ENCODE measurements at places on chromosomes 7 and 10. TPM values are rescaled to one million over a fixed set of nuclear protein-coding genes. Genes with fewer than 3 reads are reported as not detected.

DNA sequence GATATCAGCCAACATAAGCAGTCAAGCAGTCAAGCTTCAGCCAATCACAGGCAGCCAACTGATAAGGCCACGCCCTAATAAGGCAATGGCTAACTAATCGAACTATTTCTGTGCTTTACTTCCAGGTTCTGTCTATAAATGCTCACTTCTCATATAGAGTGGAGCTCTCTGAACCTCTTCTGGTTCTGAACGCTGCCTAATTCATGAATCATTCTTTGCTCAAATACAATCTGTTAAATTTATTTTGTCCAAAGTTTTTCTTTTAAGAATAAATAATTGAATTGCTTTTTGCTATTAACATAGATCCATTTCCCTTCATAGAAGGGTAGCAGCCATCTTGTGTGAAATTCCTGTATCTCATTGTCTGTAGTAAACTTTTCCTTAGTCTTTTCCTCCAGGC is 97.9 kb upstream of the TMEM72 start:
- DNase-seq: no peak

Gene HTRA1
- total RNA-seq: 154 TPM

GRCh38 chr7:100706672-100707311 is 871 bp downstream of the POP7 start:
- no peak for DNase-seq

- DNase-seq: no peak
Measured at GRCh38 chr7:156802214-156802613, 90.8 kb downstream of the LMBR1 start.

- DNase-seq: no peak
Measured at GRCh38 chr7:27936768-27937102, 196.8 kb downstream of the TAX1BP1 start.

- DNase-seq: peak; percentile 89
Measured at GRCh38 chr10:102120142-102120990, at the start of gene LDB1. LDB1 (minus strand) TSS chr10:102120368; CDS start chr10:102120110, 258 bp downstream.

Gene PITRM1
- 59.3 TPM for total RNA-seq

DNA sequence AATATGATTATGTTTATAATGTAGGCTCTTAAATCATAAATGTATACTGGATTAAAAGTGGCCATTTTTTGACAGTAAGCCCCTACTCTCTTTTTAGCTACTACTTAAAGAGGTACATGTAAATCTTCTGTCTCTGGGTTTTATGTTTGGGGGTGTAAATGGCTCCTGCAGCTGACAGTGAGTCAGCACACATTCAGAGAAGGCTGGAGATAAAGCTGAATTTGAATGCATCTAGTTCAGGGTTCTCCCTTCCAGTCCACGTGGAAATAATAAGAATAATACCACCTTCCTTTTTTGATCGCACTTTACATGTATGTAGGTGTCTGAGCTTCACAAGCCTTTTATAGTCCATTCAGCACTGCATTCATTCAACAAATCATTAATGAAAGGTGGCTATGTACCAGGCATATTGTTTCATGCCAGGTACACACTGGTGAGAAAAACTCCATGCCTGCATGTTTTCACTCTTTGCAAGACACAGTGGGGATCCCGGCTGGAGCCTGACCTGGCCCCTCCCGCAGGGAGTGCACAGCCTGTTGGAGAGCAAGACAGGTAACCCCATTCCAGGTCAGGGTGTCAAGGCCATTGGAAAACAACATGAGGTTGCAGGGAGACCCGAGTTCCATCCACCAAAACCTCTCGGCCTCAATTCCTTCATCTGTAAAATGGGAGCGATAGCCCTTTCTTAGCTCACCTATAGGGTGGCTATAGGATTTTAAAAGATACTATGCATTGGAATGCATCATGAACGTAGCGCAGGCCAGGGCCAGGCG is 107.5 kb upstream of the ANLN start:
- no peak for DNase-seq

DNA sequence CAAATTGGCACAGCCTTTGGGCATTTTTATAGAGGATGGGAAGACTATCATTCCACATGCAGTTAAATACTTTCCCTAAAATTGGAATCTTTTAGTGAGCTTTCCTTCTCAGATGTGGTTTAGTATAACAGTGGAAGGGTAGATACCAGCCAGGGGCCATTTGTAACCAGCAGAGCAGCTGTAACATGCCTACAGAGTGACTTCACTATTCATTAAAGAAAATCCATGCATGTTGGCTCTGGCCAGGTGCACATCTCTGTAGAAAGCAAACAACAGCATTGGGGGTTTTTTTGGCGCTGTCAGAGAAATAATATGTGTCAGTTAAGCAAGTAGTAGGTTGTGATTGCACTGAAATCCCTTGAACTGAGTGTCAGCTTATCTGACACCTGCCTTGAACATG is 115.6 kb downstream of the LHFPL3 start:
- no peak for DNase-seq

- DNase-seq: no peak
Measured at GRCh38 chr10:99525897-99526296, 6.8 kb upstream of the NKX2-3 start.

Gene DYNC1I1
- 24.4 TPM for total RNA-seq

- no peak for DNase-seq
Measured at GRCh38 chr7:47373871-47374451, 207.9 kb downstream of the TNS3 start.

DNA sequence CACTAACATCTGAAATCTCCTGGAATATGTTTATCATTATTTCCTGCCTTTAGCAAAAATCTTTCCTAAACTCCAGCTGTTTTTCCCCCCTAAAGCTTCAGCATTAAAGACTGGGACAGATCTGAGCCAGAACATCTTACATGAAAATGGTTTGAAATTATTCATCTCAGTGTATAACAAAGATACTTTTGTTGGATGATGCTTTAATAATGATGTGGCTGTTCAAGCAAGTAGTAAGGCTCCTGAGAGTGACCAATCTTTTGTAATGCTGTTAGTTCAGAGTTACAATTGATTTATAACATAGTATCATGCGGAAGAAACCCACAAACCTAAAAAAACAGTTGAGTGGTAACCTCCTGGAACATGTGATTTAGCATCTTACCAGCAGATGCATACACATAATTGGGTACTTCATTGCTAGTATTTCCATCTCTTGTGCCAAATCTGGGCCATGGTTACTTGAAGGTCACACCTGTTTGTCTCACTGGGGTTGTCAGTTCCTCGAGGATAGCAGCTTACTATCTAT is 1.5 kb downstream of the BZW2 start:
- no peak for DNase-seq

Gene OPN4
- not detected for total RNA-seq

DNA sequence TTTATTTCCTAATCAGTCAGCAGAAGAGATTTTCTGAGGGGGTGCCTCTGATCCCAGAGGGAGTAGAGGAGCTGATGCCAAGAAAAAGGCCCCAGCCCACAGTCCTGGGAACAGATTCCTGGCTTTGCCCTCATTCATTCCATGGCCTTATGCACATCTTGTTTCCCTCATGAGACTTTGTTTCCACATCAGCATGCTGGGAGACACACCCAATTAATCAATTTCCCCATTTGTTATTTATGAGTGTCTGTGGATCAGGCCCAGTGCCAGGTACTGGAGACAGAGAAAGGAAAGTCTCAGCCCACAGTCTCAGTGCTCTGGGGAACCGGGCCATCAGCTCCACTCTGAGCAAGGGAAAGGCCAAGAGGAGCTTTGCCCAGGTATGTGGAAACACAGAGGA is 496.2 kb upstream of the ZMIZ1 start:
- DNase-seq: no peak

DNA sequence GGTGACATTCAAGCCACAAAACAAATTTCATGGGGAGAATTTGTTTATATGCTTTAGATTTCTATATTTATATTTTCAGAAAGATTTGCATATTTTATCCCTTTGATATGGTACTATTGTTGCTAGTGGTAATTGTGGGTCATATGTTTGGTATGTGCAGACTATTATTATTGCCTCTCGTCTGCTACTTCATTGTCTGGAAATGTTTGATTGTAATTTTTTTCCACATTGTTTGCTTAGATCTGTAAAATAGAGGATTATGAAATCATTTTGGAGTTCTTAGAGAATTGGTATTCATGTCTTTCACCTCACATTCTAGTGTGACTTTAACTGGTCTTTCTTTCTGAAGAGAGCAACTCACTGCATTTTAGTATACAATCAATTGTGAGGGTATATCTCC is 44.7 kb downstream of the MYO3A start:
- no peak for DNase-seq

Gene NEUROG3
- not detected for total RNA-seq

GRCh38 chr10:121106611-121107010 is 255.4 kb downstream of the WDR11 start:
- DNase-seq: no peak

Gene CPA4
- total RNA-seq: not detected

- peak; percentile 32 for DNase-seq
Measured at GRCh38 chr7:4871056-4871680, 9.3 kb upstream of the PAPOLB start.

DNA sequence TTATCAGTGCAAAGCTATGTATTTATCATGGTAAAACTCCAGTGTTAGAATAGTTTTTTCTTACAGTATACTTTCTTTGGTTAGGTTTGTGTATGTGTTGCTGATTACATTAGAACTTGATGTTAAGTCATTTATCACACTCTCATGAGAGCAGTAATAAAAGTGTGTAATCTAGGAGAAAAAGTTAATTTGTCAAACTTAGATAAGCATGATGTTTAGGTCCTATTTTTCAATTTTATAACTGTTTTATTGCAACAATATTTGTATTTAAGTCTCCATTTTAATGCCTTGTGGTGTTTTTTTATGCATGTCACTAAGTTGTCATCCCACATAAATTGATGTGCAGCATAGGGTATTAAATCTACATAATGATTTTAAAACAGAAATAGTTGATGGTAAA is 28.8 kb upstream of the DNAH11 start:
- no peak for DNase-seq

Gene TEX47
- total RNA-seq: not detected

- DNase-seq: no peak
Measured at GRCh38 chr10:21090609-21091082, 193.5 kb upstream of the NEBL start.

GRCh38 chr10:7291487-7292270 is 119.2 kb downstream of the SFMBT2 start:
- no peak for DNase-seq

DNA sequence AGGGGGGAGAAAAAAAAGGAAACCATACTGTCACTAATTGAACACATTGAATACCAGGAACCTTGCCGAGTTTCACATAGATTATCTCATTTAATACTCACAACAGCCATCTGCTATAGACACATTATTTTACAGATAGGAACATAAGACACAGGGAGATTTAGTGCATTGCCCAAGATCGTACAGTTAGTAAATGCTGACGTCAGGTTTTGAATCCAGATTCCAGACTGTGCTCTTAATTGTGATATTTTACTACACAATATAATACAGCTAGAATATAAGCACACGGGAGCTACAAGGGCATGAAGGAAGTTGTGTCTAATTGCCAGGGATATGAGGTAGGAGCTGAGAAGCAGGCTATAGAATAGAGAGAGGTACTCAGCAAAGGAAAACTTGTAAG is 93.9 kb upstream of the MINDY3 start:
- DNase-seq: no peak

- DNase-seq: no peak
Measured at GRCh38 chr10:44986670-44987069, 8.1 kb upstream of the DEPP1 start.

DNA sequence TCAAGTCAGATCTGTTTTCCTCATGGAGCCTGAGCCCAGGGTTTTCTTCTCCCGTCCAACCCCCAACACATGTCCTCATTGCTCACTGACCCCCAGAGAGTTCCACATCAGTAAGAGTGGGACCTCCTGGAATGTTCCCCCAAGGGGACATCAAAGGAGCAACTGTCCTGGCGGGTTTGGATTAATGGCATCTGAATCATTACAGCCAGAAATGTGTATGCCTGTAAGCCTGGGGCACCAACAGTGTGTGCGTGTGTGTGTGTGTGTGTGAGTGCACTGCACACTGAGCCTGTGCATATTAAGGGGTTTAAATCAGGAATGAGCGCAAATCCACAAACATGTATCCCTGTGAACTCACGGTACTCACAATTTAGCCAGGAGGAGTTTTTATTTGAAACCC is 222.3 kb downstream of the PLXNA4 start:
- DNase-seq: no peak

Gene ARHGEF5
- total RNA-seq: 1.3 TPM

- DNase-seq: no peak
Measured at GRCh38 chr10:58754469-58755339, 242.0 kb downstream of the BICC1 start.

GRCh38 chr7:73509463-73509862 is 12.6 kb downstream of the BAZ1B start:
- no peak for DNase-seq

GRCh38 chr7:28773423-28774145 is 184.5 kb downstream of the TRIL start:
- no peak for DNase-seq

DNA sequence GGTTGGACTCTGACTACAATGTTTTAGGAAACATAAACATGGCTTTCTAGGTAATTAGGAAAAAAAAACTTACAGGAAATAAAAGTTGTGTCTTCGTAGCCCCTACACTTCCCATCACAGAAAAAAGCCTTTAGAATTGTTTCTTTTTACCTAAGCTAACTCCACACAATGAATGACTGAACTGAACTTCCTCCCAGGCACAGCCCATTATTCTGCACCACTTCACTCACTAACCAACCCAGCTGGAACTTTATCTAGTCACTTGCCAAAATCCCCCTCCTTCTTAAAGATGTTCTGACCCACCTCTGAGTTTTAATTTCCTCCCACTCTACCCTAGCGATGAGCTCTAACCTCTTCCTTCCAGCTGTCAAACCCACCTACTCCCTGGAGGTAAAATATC is 91.7 kb upstream of the MEOX2 start:
- no peak for DNase-seq

- no peak for DNase-seq
Measured at GRCh38 chr10:70992436-70992835, 104.1 kb upstream of the PCBD1 start.

Gene PKD1L1
- total RNA-seq: 0.54 TPM

Gene NKX6-2
- 0.56 TPM for total RNA-seq

DNA sequence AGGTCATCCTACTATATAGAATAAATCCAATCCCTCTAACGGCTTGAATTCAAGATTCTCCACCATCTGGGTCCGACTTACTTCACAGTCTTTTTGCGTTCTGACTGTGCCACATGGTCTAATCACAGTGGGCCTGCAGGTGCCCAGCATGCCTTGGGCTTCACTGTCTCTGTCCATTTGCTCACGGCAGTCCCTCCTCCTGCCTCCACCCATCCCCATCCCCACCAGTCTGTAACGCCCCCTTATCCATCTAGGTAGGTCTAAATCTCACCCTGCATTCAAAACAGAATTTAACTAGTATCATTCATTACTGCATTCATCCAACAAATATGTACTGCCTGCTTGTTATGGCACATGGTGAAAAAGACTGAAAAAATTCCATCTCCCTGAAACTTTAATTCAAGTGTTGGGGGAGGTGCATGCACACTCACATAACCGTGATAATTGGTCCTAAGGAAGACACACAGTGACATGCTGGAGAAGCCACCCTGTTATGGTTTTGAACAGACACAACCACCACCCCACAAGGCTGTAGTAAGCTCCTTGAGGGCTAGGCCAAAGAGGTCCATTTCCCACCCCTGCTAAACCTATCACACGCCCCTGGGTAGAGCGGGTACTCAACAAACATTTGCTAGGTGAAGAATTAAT is 24.2 kb downstream of the SORBS1 start:
- DNase-seq: no peak

Gene HHEX
- 0.32 TPM for total RNA-seq

Gene FGL2
- 0.14 TPM for total RNA-seq

Gene CYP2C8
- total RNA-seq: 2.8 TPM

Gene NRAP
- total RNA-seq: not detected

Measured in cardiac muscle cell (in vitro differentiated cells and primary cell).